ENCODE measurements at places on chromosomes 6 and 20.

DNA sequence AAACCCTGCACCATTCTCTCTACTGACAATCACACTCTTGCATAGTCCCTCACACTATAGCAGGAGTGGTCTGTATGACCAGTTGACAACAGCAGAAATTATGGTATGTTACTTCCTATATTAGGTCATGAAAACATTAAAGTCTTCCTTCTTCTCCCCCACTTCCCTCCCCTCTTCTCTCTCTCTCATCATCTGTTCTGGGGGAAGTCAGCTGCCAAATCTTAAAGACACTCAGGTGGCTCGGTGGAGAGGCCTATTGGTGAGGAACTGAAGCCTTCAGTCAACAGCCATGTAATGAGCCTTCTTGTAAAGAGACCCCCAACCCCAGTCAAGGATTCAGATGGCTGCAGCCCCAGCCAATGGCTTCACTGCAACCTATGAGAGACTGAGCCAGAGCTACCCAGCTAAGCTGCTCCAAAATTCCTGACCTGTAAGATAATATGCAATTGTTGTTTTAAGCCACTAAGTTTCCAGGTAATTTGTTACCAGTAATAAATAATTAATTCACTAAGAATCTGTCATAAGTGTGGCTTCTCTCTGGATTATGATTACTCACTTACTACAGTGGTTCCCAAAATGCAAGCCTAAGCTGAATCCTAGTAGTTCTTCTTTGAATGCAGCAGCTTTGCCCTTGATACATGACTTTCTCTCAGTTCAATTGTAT, 11.2 kb upstream of the TSBP1 start:
- no peak overlapping the region for H3K4me3 ChIP-seq
- no peak for DNase-seq
- H3K4me1 ChIP-seq: no peaks in the 10 kb centered on the region
- H3K27ac ChIP-seq: no peak overlapping the region

DNA sequence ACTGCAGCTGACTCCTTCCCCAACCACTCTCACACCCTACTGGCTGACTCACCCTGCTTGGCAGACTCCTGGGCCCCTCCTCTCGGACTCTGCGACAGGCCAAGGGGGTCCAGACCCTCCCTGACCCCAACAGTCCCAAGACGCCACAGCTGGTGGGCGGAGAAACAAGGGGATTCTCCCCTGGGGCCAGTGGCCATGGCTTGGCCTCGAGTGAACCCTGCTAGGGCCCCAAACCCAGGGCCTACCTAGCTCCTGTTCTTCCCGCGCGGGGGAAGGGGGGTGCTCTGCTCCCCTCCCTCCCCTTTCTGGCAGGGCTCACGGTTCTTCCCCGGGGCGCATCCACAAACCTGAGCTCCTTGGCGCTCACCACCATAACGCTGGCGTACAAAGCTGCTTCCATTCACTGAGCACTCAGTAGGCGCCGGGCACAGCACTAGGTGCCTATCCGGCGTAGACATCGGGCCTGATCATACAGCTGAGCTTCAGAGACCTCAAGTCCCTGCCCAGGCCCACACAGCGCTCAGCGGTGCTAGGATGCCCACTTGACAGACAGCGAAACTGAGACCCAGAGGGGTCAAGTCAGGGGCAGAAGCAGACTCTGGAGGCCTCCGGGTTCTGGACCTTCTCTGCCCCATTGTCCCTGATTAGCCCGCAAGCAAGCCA, 597 bp downstream of the ADA start:
- H3K36me3 ChIP-seq: peaks cover 2% of the 10 kb centered on the region
- H3K27ac ChIP-seq: peak overlapping the region; percentile 84
- peak; percentile 71 for DNase-seq
- H3K4me3 ChIP-seq: peak overlapping the region; percentile 77
- no peaks in the 10 kb centered on the region for H3K27me3 ChIP-seq
- peaks cover 58% of the 10 kb centered on the region for H3K4me1 ChIP-seq

- H3K4me3 ChIP-seq: no peak overlapping the region
- no peaks in the 10 kb centered on the region for H3K27me3 ChIP-seq
- H3K27ac ChIP-seq: peak overlapping the region; percentile 40
- no peak for DNase-seq
- H3K4me1 ChIP-seq: peaks cover 17% of the 10 kb centered on the region
Measured at GRCh38 chr6:5580736-5581581, 319.6 kb downstream of the FARS2 start.

GRCh38 chr6:10598084-10598960, 77.2 kb downstream of the GCNT2 start:
- no peak for DNase-seq
- no peaks in the 10 kb centered on the region for H3K36me3 ChIP-seq
- no peak overlapping the region for H3K4me3 ChIP-seq
- no peak overlapping the region for H3K27ac ChIP-seq
- H3K27me3 ChIP-seq: no peaks in the 10 kb centered on the region

DNA sequence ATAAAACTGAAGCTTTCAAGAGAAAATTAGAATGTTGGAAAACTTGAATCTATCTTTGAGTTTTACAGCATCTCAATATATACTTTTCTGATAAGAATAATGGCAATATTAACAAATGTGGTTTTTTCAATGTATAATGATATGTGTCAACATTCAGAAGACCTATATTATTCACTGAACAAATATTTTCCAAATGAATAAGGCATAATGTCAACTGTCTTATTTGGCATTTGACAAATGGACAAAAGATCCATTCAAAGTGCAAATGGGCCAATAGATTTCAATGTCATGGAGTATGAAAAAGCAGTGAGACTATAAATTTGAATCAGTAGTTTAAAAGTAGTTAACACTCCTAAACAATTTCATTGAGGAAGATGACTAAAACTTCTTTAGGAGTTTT, 20.9 kb downstream of the LMBRD1 start:
- H3K4me3 ChIP-seq: no peak overlapping the region
- peaks cover 81% of the 10 kb centered on the region for H3K36me3 ChIP-seq
- H3K4me1 ChIP-seq: peaks cover 66% of the 10 kb centered on the region
- H3K27me3 ChIP-seq: no peaks in the 10 kb centered on the region

GRCh38 chr20:35575958-35576357, 34.1 kb downstream of the ERGIC3 start:
- H3K4me1 ChIP-seq: no peaks in the 10 kb centered on the region
- no peaks in the 10 kb centered on the region for H3K27me3 ChIP-seq
- H3K4me3 ChIP-seq: no peak overlapping the region
- H3K36me3 ChIP-seq: no peaks in the 10 kb centered on the region

- no peak overlapping the region for H3K4me3 ChIP-seq
- no peak for DNase-seq
- no peaks in the 10 kb centered on the region for H3K4me1 ChIP-seq
Measured at GRCh38 chr6:91751526-91751925, 1164.7 kb upstream of the MAP3K7 start.

- no peaks in the 10 kb centered on the region for H3K27me3 ChIP-seq
- peaks cover 26% of the 10 kb centered on the region for H3K4me1 ChIP-seq
- H3K4me3 ChIP-seq: no peak overlapping the region
- no peaks in the 10 kb centered on the region for H3K36me3 ChIP-seq
Measured at GRCh38 chr6:25866011-25866410, 8.0 kb downstream of the SLC17A3 start.

- DNase-seq: no peak
- no peaks in the 10 kb centered on the region for H3K4me1 ChIP-seq
- H3K36me3 ChIP-seq: no peaks in the 10 kb centered on the region
- no peaks in the 10 kb centered on the region for H3K27me3 ChIP-seq
- no peak overlapping the region for H3K4me3 ChIP-seq
Measured at GRCh38 chr6:124076336-124077048, 272.8 kb downstream of the NKAIN2 start.

GRCh38 chr20:48618052-48618451, 209.7 kb downstream of the PREX1 start:
- peaks cover 3% of the 10 kb centered on the region for H3K36me3 ChIP-seq
- no peak overlapping the region for H3K27ac ChIP-seq
- no peaks in the 10 kb centered on the region for H3K27me3 ChIP-seq

DNA sequence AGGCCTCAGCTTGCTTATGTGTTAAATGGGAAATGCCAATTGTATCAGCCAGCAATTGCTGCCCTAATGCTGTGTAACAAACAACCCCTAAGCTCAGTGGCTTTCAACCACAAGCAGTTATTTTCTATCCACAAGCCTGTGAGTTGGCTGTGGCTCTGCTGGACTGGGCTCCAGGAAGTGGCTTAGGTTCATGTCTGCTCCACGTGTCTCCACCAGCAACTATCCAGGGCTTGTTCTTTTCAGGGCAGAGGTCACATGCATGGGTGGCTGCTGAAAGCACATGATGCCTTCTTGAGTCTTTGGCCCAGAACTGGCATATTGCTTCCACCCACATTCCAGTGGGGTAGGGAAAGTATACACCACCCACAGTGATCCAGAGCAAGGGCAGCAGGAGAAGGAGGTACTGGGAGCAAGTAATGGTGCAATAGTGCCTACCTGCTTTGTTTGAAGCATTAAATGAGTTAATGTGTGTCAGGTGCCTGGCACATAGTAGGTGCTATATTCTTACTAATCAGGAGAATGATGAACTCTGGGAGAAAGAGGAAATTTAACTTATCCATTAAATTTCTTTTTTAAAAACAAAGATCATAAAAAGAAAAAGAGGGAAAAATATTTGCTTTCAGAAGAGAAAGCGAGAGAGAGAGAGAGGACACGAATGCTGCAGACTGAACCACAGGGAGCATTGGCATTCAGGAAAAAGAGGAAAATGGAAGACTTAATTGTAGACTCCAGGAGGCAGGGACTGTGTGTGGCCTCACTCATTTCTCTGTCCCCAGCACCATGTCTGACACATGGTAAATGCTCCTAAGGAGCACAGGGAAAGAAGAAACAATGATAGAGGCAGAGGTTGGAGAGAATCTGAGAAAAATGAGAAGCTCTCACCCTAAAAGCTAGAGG, 25.2 kb upstream of the RNF24 start:
- no peaks in the 10 kb centered on the region for H3K27me3 ChIP-seq
- H3K27ac ChIP-seq: no peak overlapping the region
- no peak overlapping the region for H3K4me3 ChIP-seq
- H3K36me3 ChIP-seq: no peaks in the 10 kb centered on the region

DNA sequence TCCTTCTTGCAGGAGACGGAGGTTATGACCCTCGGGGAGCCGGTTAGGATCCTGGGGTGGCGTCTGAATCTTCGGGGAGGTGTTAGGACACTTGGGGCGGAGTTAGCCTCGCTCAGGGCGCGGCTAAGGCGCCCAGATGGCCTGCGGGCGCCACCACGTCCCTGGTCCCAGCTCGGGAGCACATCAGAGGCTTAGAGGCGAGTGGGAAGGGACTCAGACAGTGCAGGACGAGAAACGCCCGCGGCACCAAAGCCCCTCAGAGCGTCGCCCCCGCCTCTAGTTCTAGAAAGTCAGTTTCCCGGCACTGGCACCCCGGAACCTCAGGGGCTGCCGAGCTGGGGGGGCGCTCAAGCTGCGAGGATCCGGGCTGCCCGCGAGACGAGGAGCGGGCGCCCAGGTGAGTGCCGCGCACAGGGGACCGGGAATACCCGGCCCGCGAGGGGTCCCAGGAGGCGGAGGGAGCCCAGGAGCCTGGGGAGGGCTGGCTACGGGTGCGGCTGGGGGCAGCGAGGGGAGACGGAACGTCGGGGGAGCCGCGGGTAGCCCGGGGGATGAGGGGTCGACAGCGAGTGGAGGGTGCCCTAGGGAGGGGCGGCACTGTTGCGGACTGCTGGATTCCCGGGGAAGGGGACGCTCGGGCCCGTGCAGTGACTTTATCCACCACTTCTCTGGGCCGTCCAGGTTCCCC, at the start of gene HCK:
TSS of gene HCK (plus strand) at position 153 of the 688 bp plus-strand sequence.
- H3K36me3 ChIP-seq: no peaks in the 10 kb centered on the region
- no peak within 1 kb of the TSS for H3K27ac ChIP-seq
- DNase-seq: peak; percentile 40
- peaks cover 15% of the 10 kb centered on the region for H3K4me1 ChIP-seq

DNA sequence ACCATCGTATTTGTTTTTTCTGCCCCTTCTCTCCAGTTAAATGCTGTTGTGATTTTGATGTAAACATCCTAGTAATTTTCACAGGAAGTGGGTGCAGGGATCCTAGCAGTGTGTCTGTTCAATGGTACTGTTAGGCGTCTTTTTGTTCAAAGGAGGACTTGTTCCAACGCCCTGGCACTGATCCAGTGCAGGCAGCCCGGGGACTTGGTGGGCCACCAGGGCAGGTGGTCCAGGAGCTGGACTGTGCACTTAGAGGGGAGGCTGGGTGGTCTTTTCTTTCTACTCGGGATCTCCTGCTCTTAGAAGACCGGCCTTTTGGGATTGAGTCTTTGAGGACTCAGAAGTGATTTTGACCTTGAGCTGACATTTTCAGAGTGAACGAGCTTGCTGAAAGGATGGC, 41.1 kb upstream of the NKX2-2 start:
- H3K4me1 ChIP-seq: peaks cover 40% of the 10 kb centered on the region
- H3K27ac ChIP-seq: no peak overlapping the region
- no peak overlapping the region for H3K4me3 ChIP-seq
- no peaks in the 10 kb centered on the region for H3K27me3 ChIP-seq

GRCh38 chr20:62666736-62667529, 24.6 kb downstream of the SLCO4A1 start:
- H3K27me3 ChIP-seq: no peaks in the 10 kb centered on the region
- H3K4me3 ChIP-seq: no peak overlapping the region

- H3K27ac ChIP-seq: no peak overlapping the region
- H3K4me3 ChIP-seq: no peak overlapping the region
- H3K4me1 ChIP-seq: peaks cover 11% of the 10 kb centered on the region
- DNase-seq: no peak
- H3K36me3 ChIP-seq: peaks cover 86% of the 10 kb centered on the region
Measured at GRCh38 chr20:34421766-34422466, 58.8 kb downstream of the ITCH start.

GRCh38 chr20:56845546-56846086, 216.5 kb downstream of the TFAP2C start:
- H3K36me3 ChIP-seq: no peaks in the 10 kb centered on the region
- no peak for DNase-seq
- H3K4me3 ChIP-seq: no peak overlapping the region
- peaks cover 12% of the 10 kb centered on the region for H3K27me3 ChIP-seq

DNA sequence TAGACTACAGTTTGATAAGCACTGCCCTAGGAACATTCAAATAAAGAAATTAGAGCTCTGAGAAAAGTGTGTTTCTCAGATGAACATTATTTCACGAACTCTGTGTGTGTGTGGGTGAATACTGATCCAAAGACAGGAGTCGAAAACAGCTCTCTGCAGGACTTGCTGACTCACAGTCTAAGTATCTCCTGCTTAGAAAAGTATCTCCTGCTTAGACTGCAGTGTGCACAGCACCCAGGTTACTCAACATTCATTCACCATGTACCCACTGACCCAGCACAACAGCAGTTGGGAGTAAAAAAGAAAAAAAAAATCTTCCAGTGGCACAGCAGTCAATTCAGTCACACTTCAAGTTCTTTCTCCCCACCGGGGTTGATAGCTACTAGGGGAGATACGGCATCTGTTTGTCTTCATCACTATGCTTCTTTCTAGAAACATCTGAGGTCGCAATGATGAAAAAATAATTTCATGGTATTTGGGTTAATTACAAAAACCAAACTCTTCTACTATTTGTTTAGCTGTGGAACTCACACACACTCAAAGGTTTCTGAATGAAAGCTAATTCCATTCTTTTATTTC, 48.0 kb downstream of the GCLC start:
- no peak overlapping the region for H3K4me3 ChIP-seq
- peaks cover 27% of the 10 kb centered on the region for H3K4me1 ChIP-seq
- H3K36me3 ChIP-seq: peaks cover 46% of the 10 kb centered on the region
- DNase-seq: no peak

GRCh38 chr20:61353261-61354000, 101.4 kb downstream of the CDH4 start:
- H3K36me3 ChIP-seq: no peaks in the 10 kb centered on the region
- no peak for DNase-seq
- H3K27ac ChIP-seq: peak overlapping the region; percentile 37
- no peaks in the 10 kb centered on the region for H3K4me1 ChIP-seq
